ENCODE measurements at places on chromosomes 5 and 9.

GRCh38 chr5:180101451-180102105 lies 30.0 kb upstream of the RNF130 start:
- DNase-seq = no peak

DNA sequence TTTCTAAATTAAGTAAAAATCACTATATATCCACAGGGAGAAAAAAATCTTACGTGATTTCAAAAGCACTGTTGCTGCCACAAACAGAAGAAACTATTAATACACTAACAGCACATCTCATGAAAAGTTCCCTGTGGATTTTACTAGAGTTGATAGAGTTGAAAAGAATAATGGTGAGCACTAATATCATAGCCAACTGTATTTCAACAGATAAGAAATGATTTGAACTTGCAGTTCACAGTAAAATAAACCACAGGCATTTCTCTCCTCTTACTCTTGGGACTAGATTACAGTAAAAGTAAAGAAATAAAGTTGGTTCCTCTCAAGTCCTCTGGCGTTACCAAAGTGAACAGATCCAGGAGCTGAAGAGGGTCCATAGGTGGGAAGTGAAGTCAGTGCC lies 27.9 kb downstream of the AGTPBP1 start:
- no peak for DNase-seq

DNA sequence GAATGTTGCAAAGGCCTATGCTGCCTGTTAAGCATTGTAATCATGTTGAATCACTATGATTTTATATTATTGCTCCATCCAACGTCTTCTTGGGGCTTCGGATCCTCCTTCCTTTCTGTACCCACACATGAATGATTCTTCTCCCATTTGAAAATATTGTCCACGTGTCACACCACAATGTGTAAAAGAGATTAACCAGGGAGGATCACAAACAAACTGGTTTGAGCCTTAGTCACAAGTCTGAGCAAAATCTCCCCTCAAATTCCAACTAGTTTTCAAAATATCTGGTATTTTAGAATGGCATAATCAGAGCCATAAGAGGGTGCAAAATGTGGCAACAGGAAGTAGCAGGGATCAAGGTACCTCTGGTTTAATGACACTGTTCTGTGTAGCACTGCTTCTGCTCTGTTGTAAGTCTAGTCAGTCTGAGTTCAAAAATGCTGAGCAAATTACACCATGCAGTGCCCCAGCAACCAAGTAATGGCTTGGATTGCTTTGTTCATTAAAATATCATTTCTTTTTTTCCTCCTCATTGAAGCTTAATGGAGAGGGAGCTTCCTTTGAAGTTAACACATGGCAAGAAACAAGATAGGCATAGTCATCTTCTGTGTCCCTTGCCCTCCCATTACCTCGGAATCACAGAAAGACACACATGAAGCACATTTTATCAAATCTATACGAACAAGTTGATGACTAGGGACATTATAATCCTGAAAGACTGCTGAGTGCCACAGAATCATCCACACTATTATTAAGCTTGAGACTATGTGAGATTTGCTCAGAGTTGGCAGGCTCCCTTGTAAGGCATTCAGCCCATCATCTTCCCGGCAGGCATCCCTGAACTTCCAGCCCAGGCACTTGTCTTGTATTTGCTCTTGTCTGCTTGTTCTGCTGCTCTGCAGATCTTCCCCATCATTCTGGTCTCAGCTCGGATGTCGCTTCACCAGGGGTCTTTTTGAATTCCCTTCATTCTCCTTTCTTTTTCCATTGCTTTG lies 102.0 kb upstream of the PRLR start:
- no peak for DNase-seq

DNA sequence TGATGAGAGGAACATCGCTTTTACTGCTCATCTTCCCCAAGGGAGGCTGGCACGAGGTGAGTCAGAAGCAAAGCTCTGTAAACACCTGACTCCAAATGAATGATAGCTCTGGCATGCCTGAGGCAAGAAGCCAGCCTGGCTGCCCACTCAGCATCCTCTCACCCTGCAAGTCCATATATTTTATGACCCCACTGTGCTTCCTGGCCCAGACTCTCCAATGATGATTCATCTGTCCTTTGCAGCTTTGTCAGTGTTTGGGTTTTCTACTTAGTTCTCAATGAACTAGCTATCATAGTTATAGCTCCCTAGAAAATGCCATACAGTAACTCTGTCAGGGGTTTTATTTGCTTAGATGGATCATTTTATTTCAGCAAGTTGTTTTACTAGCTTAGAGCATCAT lies 52.1 kb upstream of the FSTL4 start:
- DNase-seq = no peak

DNA sequence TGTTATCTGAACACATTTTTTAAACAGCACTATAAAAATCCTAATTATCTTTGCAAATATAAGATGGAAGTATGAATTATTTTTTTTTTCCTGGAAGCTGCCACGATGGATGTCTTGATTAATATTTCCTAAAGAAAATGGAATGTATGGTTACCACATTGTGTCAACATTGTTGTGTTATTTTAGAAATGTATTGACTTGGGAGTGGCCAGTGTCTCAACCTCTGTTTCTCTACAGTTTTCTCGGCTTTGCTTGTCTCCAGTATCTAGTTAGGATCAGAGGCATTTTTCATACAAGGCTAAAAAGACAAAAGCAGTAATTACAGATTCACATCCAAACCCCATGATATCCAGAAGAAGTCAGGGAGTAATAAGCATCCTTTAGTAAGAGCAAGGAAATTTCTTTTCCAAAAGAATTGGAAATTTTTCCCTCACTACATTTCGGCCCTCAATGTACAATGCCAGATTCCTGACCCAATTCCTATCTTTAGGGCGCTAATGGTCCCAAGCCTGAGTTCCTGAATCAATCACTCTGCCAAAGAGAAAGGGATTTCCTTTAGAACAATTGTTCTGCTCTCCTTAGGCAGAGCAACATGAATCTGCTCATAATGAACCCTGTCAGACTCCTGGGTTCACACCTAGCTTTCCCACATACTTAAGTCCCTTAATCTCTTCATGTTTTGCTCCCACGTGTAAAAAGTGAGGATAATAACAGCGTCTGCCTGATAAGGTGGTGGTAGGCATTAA lies 111.7 kb downstream of the EDIL3 start:
- DNase-seq = no peak

DNA sequence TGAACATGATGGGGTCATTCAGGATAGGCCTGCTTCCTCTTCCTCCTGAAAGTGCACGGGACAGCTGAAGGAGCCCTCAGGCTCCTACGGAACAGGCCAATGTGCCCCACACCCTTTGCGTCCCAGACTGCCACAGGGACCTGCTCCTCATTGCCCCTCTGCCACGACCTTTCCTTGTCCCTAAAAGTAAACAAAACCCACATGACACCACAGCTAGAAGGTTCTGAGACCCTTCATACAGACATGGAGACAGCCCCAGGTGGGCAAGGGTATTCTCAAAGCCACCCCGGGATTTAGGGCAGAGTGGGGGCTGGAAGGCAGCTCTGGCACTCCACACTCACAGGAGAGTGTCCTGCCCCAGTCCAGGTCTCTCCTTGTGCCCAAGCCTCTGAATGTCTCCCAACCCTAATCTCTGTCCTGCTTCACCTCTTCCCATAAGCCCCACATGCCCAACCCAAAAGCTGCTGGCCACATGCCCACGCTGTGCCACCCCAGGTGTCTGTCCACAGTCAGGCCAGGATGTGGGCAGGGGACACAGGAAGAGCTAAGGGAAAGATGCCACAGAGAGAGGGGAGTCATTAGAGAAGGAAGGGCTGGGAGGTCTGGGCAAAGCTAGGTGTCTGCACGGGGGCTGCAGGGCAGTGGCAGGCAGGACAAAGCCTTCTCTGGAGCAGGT lies 800 bp downstream of the AMBP start:
- no peak for DNase-seq

DNA sequence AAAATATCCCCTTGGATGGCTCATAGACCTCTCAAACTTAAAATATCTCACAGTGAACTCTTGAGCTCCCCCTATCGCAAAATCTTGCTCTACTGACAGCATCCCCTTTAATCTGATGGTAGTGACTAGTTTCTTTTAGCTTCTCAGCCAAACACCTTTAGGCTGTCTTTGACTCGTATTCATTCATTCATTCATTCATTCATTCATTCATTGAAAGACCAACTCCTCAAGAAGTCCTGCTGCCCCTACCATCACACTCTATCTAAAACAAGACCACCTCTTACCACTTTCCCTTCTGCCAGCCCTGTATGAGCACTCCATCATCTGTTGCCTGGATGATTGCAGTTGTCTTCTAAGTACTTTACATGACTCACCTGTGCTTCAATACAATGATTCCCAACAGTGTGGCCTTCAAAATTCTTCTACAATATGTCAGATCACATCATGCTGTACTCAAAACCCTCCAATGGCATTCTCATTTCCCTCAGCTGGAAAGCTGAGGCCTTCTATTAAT lies 46.8 kb downstream of the ITGA2 start:
- no peak for DNase-seq

GRCh38 chr5:172004824-172005237 lies 1.6 kb downstream of the FBXW11 start:
- DNase-seq = no peak

- no peak for DNase-seq
Observed at GRCh38 chr9:127209948-127210640, 54.5 kb upstream of the GARNL3 start.

DNA sequence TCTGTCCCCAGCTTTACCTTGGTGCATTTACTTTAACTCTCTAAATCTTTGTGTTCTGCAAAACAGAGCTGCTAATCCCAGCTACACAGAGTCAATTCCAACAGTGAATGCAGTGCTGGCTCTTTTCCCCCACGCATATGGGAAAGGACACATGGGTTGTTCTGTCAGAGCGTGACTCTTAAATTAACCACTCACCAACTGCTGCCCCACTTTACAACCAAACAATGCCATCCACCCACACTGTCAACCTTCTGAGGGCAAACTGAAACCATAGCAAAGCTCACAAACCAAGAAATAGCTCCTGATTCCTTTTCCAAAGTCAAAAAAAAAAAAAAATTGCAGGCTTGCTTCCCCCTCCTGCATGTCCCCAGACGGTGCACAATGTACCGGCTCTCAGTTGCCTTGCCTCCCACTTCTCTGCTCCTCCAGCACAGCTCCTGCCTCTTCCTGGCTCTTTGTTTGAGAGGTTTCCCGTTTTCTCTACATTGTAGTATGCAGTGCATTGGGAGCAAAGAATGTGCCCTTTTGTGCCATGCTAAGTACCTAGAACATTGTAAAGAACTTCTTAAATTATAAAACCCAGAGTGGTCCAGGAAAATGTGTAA lies 151.5 kb upstream of the DAPK1 start:
- no peak for DNase-seq

DNA sequence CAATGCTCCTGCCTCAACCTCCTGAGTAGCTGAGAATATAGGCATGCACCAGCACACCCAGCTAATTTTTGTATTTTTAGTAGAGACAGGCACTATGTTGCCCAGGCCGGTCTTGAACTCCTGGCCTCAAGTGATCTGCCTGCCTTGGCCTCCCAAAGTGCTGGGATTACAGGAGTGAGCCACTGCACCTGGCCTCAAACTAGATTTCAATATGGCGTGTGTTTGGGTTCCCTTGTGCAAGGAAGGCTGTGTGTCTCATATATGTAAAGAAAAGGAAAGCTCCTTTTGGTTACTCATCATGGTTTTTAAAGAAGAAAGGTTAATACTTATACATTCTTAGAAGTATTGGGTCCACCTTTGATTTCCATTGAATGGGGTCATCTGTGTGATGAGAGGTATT lies 70.7 kb downstream of the ANKRD33B start:
- DNase-seq = no peak

- DNase-seq = no peak
Observed at GRCh38 chr5:103774721-103775120, 212.1 kb upstream of the NUDT12 start.

DNA sequence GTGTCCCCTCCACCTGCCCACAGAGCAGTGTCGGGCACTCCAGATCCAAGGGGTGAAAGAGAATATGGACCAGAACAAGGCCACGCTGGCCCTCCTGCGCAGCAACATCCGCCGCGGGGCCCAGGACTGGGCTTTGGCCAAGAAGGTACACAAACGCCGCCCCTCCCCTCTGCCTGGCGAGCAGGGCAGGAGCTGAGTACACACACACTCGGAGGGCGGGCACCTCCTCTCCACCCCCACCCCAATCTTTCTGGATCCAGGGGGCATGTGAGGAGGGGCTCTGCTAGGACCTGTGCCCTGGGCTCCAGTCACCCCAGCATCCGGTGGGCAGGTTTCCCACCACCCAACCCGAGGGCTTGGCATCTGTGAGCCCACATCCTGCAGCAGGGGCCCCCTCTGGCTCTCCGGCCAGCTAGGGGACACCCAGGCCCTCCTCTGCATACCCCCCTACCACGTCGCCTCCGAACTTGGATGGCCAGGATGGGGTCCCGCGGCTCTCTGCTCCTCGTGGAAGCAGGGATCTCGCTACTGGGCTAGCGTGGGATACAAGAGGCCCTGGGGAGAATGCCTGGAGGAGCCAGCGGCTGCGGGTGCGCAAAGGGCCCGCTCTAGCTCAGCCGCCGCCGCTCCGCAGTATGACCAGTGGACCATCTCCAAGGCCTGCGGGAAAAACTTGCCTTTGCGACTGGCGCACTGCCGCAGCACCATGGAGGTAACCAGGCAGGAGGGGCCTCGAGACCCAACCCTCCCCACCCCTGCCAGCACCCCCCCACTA lies 3.1 kb downstream of the CCDC183 start:
- no peak for DNase-seq

DNA sequence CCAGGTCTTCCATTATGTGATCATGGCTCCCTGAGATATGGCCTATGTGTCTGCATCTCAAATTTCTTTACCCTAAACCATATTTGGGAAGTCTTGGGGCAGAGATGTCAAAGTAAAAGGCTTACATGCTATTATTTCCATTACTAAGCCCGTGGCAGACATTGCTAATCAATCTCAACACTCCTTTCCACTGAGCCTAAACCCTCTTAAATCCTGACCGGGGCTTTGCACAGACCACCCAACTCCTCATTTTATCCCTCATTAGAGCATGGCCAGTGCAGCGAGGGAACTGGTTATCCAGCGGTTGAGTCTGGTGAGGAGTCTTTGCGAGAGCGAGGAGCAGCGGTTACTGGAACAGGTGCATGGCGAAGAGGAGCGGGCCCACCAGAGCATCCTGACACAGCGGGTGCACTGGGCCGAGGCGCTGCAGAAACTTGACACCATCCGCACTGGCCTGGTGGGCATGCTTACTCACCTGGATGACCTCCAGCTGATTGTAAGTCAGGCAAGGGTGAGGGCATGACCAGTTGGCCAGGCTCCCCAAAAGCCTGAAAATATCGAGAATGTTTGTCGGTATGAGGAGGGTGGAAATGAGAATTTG lies 11.0 kb downstream of the BSPRY start:
- DNase-seq = no peak

DNA sequence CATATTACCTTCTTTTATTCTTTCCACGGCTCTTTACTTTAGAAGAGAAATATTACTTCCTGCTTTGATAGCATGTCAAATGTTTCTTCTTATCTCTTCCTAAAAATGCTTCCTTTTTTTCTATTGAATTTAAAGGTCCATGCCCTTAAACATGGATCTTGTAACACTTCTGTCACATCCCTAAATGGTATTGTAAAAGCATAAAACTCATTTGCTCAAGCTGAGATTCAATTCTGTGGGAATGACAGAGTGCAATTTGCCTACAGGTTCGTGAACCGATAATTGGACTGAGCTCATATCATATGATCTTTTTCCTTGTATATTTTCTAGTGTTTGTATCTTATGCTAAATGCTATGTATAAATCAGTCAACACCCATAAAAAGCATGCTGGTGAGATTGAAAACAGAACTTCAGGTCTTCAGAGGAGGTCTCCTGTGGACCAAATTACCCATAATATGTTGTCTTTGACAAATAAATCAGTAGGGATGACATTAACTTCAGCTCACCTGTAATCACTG lies 429.3 kb downstream of the TMEM232 start:
- DNase-seq = no peak

Data from thoracic aorta (tissue), 2 donors.